T-helper 22 cell (primary cell): ENCODE measurements at places on chromosomes 1 and 21.

GRCh38 chr1:117512728-117513321 is 93.0 kb upstream of the TENT5C start:
- no peak for DNase-seq

- no peak for DNase-seq
Observed at GRCh38 chr1:76625886-76626678, 241.2 kb upstream of the ST6GALNAC5 start.

DNA sequence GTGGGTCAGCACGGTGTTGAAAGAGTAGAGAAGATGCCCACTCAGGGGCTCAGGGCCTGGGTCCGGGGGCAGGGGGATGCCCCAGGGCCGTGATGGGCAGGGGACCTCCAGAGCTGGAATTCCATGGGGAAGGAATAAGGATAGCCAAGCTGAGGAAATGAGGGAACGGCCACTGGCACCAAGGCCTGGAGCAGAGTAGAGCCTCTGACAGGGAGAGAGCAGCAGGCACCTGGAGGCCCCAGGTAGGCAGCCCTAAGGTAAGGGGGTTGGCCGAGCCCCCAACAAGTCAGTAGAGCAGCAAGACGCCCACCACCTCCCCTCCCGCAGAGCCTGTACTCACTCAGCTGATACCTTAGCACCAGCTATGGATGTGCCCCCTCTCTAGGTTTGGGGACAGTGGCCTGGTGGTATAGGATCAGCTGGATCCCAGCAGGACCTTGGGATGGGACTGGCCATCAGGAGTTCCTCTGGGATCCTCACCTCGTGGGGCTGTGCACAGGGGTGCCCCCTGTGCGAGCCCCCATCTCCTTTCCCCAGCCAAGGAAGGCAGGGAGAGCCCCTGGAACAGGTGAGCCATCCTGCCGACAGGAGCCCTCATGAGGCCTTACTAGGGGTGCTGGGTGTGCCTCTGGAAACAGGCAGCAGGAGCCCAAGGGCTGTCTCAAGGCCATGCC is 21.0 kb upstream of the ARF1 start:
- no peak for DNase-seq

DNA sequence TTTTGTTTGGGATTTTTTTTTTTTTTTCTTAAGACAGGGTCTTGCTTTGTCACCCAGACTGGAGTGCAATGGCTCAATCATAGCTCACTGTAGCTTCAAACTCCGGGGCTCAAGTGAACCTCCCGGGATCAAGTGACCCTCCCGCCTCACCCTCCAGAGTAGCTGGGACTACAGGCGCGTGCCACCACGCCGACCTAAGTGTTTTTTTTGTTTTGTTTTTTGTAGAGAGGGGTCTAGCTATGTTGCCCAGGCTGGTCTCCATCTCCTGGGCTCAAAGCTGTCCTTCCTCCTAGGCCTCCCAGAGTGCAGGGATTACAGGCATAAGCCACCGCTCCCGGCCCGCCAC is 776 bp downstream of the HLCS start:
- no peak for DNase-seq

- DNase-seq: no peak
Observed at GRCh38 chr1:39501666-39502065, 10.2 kb downstream of the BMP8A start.

- no peak for DNase-seq
Observed at GRCh38 chr1:24742090-24742938, 2.9 kb upstream of the CLIC4 start.

- no peak for DNase-seq
Observed at GRCh38 chr1:46544561-46545240, 6.7 kb downstream of the KNCN start.

- DNase-seq: no peak
Observed at GRCh38 chr1:206049293-206049692, 3.7 kb upstream of the RHEX start.

- no peak for DNase-seq
Observed at GRCh38 chr1:2598329-2598931, 11.9 kb downstream of the PRXL2B start.

- no peak for DNase-seq
Observed at GRCh38 chr1:30725450-30726095, 2.2 kb upstream of the MATN1 start.

GRCh38 chr1:28926629-28927265 is 12.4 kb downstream of the EPB41 start:
- DNase-seq: peak; percentile 39

- no peak for DNase-seq
Observed at GRCh38 chr1:6005276-6005917, 13.2 kb upstream of the NPHP4 start.

GRCh38 chr1:196180847-196181593 is 427.2 kb downstream of the KCNT2 start:
- no peak for DNase-seq

GRCh38 chr1:8040586-8040985 is 14.5 kb upstream of the ERRFI1 start:
- DNase-seq: no peak

DNA sequence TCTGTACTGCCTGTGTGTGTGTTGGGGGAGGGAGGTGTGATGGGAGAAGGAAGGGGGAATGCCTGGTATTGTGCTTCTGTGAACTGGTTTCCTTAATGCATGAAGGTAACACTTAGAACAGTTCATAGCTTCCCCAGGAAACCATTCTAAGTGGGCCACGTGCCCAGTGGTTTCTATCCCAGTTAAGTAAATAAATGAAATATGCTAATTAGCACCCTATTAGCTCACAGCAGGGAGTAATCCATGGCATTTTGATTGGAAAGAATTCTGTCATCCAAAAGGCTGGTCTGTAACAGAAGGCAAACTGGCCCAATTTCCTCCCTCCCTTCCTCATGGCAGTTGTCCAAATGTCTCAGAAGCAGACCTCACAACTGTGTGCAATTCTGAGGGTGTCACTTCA is 199.3 kb downstream of the TTLL7 start:
- no peak for DNase-seq

- DNase-seq: no peak
Observed at GRCh38 chr1:232900818-232901217, 49.6 kb upstream of the NTPCR start.

GRCh38 chr21:41231060-41231459 is 63.1 kb downstream of the BACE2 start:
- DNase-seq: no peak

DNA sequence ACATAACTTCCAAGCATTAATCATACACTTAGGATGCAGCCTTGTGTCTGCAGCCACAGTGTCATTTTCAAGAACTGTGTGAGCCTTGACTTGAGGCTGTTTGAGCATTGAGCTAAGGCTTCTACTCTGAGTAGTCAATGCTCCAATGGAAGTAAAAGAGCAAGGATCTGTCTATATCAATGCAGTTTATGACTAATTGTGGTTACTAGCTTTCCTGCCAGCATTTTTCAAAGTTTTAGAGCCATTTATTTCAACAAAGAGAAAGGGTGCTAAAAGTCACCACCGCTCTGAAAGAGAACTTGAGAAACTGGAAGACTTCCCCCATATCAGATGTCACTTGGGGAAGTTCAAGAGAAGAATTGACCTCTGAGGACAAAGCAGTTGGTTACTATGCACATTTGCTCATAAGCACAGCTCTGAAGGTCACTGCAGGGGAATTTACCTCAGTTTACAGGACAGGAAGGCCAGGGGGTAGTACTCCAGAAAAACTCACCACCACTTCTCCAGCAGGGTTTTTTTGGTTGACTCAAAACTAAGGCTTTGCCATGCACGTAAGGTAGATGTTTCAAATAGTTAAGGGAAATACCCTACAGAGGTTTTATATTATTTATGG is 24.5 kb upstream of the RGS1 start:
- no peak for DNase-seq

DNA sequence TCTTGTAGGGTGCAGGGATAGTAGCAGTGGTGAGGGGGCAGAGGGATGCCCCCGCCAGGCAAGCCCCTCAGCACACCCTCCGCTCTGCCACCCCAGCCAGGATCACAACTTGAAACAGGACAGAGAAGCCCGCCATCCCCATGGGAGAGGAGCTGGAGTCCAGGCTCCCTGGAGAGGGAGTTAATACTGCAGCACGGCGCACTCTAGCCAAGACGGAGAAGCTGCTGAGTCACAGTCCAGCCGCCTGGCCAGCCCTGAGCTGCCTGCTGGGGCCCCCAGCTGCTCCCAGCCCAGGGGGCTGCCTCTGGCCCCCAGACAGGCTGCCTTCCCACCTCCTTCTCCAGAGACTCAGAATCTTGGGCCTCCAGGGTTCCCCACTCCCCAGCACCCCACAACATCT is 87.2 kb downstream of the SYT2 start:
- DNase-seq: no peak

DNA sequence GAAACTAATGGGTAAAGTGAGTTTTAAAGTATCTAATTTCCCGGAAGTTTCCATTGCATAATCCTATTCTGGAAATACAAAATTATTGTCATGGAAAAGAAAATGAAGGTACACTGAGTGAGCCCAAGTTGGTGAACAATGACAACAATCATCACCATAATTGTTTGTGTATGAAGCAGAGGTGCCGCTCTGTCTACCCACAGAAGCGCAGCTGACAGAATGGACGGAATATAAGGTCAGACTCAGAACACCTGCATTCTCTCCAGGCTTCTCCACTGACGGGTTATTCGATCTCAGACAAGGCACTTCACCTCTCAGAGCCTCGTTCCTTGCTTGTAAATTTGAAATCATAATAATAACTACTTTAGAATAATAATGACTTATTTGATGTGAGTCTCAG is 99.1 kb upstream of the NGF start:
- DNase-seq: no peak

DNA sequence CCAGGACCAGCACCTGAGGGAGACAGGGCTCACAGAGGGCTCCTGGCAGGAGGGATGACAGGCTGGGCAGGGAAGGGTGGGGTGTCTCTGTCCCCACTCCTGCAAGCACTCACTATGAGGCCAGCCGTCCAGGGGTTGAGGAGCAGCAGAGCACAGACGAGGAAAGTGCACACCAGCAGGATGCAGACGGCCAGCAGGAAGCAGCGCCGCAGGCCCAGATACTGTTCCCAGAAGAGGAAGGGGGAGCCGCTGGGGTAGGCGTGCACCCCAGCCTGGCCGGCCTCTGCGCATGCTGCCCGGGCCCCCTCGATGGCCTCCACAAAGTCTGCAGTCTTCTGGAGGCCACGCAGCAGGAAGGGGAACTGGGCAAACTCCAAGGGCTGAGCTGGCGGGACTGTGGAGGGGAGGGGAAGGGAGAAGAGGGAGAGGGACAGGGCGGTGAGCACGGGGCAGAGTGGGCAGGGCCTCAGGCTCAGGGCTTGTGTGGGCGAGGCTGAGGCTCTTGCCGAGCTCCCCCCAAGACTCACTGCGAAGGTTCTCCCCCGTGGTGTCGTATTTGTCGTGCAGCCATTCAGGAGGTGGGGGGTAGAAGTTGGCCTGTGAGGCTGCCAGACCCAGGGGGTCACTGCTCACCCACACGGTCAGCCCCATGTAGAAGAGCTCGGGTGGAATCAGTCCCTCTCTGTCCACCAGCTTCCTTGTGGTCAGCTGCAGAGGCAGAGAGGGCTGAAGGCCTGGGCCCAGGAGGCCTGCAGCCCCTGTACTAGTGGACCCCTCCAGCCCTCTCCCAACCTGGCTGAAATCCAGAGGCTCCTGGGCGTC is 16.5 kb downstream of the PTCH2 start:
- DNase-seq: no peak

GRCh38 chr1:232570007-232570406 is 59.9 kb downstream of the SIPA1L2 start:
- DNase-seq: no peak

DNA sequence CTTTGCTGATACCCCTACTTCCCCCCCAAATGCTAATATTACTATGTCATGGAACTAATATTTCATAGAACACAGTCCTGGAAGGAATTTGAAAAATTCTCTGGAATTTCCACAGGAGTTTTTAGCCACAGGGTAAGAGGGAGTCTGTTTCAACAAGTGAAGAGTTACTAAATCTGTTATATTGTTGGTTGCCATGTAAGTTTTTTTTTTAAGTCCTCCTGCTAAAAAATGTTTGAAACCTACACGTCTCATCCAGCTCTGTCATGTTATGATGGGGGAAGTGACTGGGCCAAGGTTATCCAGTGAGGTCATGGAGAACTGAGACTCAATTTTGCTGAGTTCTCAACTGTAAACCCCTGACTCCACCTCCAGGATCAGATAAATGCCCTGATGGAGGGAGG is 60.8 kb upstream of the USP24 start:
- no peak for DNase-seq

DNA sequence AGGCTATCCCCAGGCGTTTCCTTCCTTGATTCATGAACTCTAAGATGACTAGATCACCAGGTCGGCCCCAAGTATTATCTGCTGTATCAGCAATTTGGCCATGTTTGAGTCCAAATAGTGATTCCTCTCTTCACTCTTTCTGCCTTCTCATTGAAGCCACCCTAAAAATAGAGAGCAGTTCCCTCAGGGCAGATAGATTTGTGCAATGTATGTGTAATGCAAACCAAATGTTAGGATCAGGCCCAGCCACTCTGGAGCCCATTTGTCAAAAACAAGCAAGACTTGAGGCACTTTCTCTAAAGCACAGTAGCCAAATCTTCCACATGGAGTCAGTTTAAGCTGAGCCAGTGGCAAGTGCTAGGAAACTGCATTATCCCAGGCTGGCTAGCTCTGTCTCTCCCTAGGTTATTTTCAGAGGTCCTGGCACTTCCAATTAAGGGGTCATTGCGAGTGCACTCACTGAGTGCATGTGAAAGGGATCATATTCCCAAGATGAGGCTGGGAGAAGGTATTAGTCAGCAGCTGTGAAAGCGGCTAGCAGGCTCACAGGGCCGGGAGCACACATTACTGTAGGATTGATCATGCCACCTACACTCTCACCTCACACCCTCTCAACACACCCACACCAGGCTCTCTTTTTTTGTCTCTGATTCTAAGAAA is 97.9 kb upstream of the RAB3GAP2 start:
- DNase-seq: no peak

DNA sequence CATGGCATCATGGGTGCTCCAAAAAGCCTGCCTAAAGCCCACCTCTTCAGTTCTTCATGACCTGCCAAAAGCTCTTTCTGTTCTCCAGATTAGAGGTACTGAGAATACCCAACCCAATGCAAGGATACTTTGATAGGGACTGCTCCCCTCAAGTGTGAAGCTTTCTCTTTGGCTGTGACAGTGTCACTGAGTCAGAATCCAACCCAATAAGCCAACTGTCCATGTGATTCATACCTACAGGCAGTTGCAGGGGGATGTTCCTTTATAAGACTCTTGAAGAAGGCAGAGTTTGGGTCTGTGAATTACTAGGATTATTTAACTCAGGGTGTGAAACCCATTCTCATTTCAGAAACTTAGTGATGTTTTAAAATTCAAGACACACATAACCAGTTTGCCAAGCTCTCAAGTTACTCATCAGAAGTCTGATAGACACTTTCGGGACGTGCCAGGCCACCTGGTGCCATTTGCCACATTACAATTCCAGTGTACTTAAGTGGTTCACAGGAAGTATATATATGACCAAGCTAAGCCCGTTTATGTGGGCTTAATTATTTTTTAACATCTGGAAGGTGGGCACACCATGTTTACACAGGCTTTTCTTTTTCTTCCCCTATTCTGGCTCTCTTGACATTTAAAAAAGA is 265.8 kb downstream of the NFIA start:
- DNase-seq: no peak
